ENCODE measurements at places on chromosomes 6 and 20. TPM values are rescaled to one million over a fixed set of nuclear protein-coding genes. Genes with fewer than 3 reads are reported as not detected.

- peak; percentile 53 for DNase-seq
Measured at GRCh38 chr6:118565311-118565960, 17.3 kb downstream of the PLN start.

GRCh38 chr6:158847012-158847529, 27.9 kb upstream of the EZR start:
- DNase-seq = no peak

Gene MAP7
- 0.40 TPM for total RNA-seq

DNA sequence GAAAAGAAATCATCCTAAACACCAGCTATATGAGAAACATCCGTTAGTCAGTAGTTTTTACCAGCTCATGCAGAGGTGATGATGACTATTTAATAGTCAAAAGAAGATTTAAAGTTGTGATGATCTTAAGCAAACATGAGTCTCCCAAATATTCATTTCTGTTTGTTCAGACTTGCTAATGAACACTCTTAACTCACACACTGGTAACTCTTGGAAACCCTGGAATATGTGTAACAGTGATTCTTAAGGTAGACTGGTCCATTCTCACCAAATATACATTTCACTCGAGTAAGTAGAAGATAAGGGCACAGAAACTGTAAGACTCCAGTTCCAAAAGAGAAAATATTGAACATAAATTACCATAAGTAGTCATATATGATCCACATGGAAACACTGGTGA, 29.1 kb downstream of the RSPO3 start:
- no peak for DNase-seq

GRCh38 chr6:147522597-147522996, 14.1 kb downstream of the SAMD5 start:
- DNase-seq = no peak

Gene RGS19
- 5.2 TPM for total RNA-seq

Gene BEND6
- 0.27 TPM for total RNA-seq

All from muscle of leg (tissue), 16 donors.